Lung (tissue), 17 donors: ENCODE measurements at places on chromosomes 4 and X. TPM values are rescaled to one million over a fixed set of nuclear protein-coding genes. Genes with fewer than 3 reads are reported as not detected.

XKRX gene
- total RNA-seq: 8.8 TPM

SCD5 gene
- 21.4 TPM for total RNA-seq

NHS gene
- 1.9 TPM for total RNA-seq

ARMCX4 gene
- 9.9 TPM for total RNA-seq

ENPEP gene
- total RNA-seq: 26.3 TPM
